ENCODE measurements at places on chromosomes 2 and 18.

- DNase-seq, result no peak
These were observed 707 bp upstream of the SPDYA start for GRCh38 chr2:28809927-28810326.

- no peak for DNase-seq
These were observed 8.6 kb downstream of the OXER1 start for GRCh38 chr2:42755191-42755880.

GRCh38 chr2:167862782-167863181, 384.6 kb downstream of the STK39 start:
- DNase-seq, result peak; percentile 91

GRCh38 chr2:120535081-120535480, 189.1 kb downstream of the INHBB start:
- no peak for DNase-seq

GRCh38 chr2:120476141-120476540, 130.2 kb downstream of the INHBB start:
- no peak for DNase-seq

GRCh38 chr2:110714452-110715224, 17.7 kb upstream of the ACOXL start:
- no peak for DNase-seq

DNA sequence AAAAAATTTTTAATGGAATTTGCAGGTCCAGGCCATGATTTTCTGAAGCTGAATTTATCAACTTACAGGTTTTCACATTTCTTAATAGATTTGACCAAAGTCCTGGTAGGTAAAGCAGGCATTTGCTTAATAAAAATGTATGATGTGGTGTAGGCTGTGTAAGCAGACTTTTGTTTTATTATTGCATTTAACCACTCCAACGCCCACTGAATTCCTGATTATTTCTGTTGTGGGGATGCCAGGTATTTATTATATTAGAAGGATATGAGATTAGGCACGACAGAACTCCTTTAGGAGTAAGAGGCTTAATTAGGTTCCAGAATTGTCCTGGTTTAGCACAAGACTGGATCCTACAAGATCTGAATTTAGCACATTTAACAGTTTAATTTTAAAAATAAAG, 111.1 kb downstream of the ADCYAP1 start:
- DNase-seq, result no peak

- DNase-seq, result no peak
These were observed 51.4 kb downstream of the ZFP36L2 start for GRCh38 chr2:43175020-43175441.

DNA sequence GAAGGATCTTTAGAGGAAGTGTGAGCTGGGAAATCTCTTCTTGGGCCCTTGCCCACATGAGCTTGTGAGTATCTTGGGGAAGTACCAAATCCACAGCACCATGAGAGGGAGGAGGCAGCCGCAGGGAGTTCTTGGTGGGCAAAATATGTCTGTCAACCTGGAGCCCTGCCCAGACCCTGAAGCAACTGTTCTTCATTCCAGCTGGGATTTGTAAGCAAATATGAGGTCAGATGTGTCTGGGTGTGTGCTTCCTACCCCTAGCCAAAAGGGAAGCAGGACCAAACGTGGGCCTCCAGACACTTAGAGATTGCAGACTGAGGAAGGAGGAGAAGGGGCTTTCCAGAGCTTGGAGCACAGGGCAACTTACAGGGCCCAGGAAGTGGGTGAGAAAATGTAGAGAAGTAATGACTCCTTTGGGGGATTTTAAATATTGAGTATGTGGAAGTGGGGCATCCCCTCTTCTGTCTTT, 41.9 kb downstream of the TMEM247 start:
- no peak for DNase-seq

- no peak for DNase-seq
These were observed 46.1 kb upstream of the UBE2F start for GRCh38 chr2:237920673-237921072.

DNA sequence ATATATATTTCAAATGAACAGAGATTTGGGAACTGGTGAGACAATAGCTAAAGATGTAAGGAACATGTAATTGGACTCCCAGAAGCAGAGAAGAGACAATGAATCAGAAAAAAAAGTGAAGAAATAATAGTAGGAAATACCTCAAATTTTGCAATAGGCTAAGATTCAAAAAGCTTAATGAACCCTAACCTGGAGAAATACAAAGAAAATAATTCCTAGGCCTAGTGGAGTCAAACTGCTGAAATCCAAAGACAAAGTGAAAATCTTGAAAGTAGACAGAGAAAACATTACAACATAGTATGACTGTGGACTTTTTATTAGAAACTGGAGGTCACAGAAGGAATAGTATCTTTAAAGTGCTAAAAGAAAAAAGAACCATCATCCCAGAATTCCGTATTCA, 76.7 kb downstream of the LAMA3 start:
- DNase-seq, result no peak

- no peak for DNase-seq
These were observed 15.6 kb downstream of the APOB start for GRCh38 chr2:21028021-21028947.

DNA sequence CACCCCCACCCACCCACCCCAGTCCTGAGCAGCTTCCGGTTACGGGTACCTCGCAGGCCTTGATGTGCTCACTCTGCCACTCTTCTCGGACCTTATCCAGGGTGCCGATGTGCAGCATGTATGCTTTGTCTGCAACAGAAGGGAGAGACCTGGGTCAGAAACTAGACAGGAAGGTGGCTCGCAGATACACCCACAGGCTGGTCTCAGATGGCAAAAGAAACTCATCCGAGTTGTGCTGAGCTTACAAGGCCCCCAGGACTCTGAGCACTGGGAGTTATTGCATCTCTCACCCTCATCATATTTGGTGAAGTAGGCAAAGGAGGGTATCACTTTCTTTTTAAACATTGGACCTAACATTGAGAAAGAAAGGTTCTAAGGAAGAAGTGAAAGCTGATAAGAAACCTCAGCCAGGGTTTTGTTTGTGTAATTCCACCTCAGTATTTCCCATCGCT, 30.6 kb upstream of the EPG5 start:
- DNase-seq, result no peak

- no peak for DNase-seq
These were observed 133.0 kb upstream of the MMADHC start for GRCh38 chr2:149720615-149721014.

DNA sequence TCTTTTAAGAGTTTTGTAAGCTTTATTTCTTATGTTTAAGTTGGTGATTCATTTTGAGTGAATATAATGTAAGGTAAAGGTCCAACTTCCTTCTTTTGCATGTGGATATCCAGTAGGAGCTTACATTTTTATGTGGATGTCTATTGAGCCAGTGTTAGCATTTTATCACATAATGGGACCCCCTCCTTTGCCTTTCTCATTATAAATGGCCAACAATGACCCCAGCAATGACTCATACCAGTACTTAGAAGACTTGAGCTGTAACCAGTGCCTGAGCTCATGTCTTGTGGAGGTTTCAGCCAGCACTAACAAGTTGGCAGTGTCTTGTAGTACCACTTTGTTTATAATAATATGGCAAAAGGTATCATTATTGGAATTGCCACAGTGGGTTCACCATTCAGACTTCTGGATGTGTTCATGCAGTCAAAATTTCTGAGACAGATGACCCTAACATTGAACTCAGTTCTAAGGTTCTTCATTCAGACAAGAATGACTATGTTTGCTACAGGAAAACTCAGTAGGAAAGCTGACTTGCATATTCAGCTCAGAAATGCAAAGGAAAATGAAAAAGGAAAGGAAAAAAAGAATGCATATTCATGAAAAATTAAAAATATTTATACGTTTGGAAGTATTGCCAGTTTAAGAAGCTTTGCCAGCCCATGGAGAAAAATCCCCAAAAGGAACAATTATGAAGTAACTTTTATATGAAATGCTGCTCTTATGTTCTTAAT, 41.0 kb downstream of the CDKL4 start:
- no peak for DNase-seq

DNA sequence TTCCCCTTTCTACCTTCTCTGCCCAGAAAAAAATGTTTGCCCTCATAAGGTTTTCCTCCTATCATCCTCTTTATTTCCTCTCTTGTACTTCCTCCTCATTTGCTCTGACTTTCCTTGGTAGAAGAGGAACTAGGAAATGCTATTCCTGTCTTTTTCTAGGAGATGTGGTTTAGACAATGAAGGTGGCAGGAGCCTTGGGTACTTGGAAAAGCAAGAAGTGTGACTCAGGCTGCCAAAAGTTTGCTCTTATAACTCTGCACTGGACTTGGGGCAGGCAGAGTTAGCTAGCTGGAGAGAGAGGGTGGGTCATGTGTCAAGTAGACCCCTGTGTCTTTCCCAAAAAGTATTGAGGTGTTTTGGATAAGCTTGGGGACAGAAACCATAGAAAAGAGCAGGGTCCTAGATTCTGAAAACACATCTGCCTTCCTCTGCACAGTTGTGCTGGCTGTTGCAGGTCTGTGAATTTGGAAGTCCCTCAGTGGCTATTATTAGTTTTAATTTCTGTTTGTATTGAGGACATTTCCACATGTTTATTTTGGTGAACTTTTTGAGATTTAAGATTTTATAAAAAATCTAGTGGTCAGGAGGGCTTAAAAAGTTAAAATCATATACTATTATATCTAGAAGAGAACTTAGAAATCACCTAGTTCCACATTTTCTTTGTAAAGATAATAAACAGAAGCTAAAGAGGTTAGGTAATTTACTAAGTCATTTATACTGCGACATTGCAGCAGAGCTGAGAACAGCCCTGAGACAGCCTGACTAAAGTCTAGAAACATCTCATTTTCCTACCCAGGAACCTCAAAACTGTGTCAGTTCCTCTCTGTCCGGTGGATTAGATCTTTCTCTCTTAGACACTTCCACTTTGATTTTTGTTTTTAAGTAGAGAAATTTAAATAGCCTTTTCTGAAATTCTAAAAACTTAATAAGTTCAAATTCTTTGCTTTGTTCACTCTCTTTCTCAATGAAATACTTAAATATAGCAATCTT, 16.0 kb downstream of the INSIG2 start:
- no peak for DNase-seq

- DNase-seq, result no peak
These were observed 597 bp downstream of the RNF103 start for GRCh38 chr2:86623043-86623493.

DNA sequence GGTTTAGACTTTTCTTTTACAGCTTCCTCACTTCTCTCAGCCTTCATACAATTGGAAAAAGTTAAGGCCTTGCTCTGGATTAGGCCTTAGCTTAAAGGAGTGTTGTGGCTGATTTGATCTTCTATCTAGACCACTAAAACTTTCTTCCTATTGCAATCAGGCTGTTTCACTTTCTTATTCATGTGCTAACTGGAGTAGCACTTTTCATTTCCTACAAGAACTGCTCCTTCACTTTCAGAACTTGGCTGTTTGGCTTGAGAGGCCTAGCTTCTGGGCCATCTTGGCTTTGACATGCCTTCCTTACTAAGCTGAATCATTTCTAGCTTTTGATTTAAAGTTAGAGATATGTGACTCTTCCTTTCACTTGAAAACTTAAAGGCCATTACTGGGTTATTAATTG, 114.3 kb downstream of the ARHGEF4 start:
- no peak for DNase-seq
